ENCODE measurements at places on chromosomes 6 and 20. TPM values are rescaled to one million over a fixed set of nuclear protein-coding genes. Genes with fewer than 3 reads are reported as not detected.

Gene EPB41L1
- 0.19 TPM for total RNA-seq

Gene OOEP
- total RNA-seq, result 0.50 TPM

- H3K27ac ChIP-seq, result peak overlapping the region; percentile 56
- H3K4me1 ChIP-seq, result peaks cover 65% of the 10 kb centered on the region
- H3K4me3 ChIP-seq, result peak overlapping the region; percentile 29
- no peaks in the 10 kb centered on the region for H3K27me3 ChIP-seq
- peaks cover 23% of the 10 kb centered on the region for H3K36me3 ChIP-seq
These were observed 5.5 kb downstream of the CASP8AP2 start for GRCh38 chr6:89834884-89835792.

- no peaks in the 10 kb centered on the region for H3K36me3 ChIP-seq
- H3K27me3 ChIP-seq, result no peaks in the 10 kb centered on the region
- H3K4me3 ChIP-seq, result no peak overlapping the region
- no peak for DNase-seq
- no peaks in the 10 kb centered on the region for H3K4me1 ChIP-seq
- no peak overlapping the region for H3K27ac ChIP-seq
These were observed 234.2 kb upstream of the CITED2 start for GRCh38 chr6:139608466-139609261.

- H3K36me3 ChIP-seq, result no peaks in the 10 kb centered on the region
- H3K27ac ChIP-seq, result no peak overlapping the region
- H3K27me3 ChIP-seq, result no peaks in the 10 kb centered on the region
- no peaks in the 10 kb centered on the region for H3K4me1 ChIP-seq
- DNase-seq, result no peak
These were observed 370.6 kb downstream of the SAMD5 start for GRCh38 chr6:147879031-147879580.

DNA sequence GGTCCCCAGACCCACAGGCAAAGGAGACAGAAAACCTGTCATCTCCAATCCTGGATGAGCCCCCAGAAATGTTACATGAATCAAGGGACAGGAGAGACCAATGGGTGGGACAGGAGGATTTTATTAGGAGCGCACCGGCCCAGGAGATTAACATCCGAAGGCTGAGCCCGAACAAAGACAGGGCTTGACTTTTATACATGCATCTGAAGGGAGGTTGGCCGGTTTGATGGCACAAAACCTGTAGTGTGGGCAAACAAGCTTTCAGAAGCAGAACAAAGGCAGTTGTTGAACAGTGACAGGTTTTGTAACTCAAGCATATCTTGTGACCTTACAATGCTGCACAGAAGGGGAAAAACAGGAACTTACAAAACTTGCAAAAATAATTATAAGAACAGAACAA, 83.9 kb upstream of the GPR6 start:
- H3K27me3 ChIP-seq, result peaks cover 4% of the 10 kb centered on the region
- no peak overlapping the region for H3K4me3 ChIP-seq
- no peak for DNase-seq
- no peaks in the 10 kb centered on the region for H3K4me1 ChIP-seq

DNA sequence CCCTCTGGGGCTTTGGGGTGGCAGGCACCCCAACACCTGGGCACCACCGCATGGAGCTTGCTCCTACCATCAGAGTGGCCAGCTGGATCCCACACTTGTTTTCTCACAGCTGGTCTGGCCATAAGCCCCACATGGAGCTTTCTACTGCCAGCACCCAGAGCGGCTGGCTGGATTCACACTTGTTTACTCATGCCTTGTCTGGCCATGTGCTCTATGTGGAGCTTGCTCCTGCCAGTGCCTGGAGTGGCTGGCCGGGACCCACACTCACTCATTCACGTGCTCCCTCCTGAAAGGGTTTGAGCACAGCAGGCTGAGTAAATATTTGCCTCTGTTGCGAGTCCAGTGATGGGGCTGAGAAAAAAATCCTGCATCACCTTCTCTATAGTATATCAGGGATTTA, 487.0 kb downstream of the CD109 start:
- H3K4me1 ChIP-seq, result no peaks in the 10 kb centered on the region
- no peaks in the 10 kb centered on the region for H3K36me3 ChIP-seq
- DNase-seq, result no peak
- no peak overlapping the region for H3K27ac ChIP-seq
- H3K4me3 ChIP-seq, result no peak overlapping the region

Data from CD4-positive, alpha-beta T cell (primary cell).